GM23248 (cell line): ENCODE measurements at places on chromosomes 11 and 22. TPM values are rescaled to one million over a fixed set of nuclear protein-coding genes. Genes with fewer than 3 reads are reported as not detected.

- DNase-seq: peak; percentile 50
These were observed 9.1 kb upstream of the P4HA3 start for GRCh38 chr11:74320538-74320937.

The SYT7 gene
- 0.40 and 0.72 TPM in 2 replicates for polyA plus RNA-seq

The DEUP1 gene
- not detected in 2 replicates for polyA plus RNA-seq

GRCh38 chr11:98734686-98735085, 286.1 kb upstream of the CNTN5 start:
- DNase-seq: no peak

GRCh38 chr11:134155946-134156865, 67.6 kb downstream of the NCAPD3 start:
- DNase-seq: no peak

The RNASEH2C gene
- 115 and 117 TPM in 2 replicates for polyA plus RNA-seq

- no peak for DNase-seq
These were observed 18.9 kb downstream of the TPST2 start for GRCh38 chr22:26570864-26571525.
